ENCODE measurements at places on chromosomes 5 and 9.

GRCh38 chr9:89046832-89047231, 55.6 kb downstream of the S1PR3 start:
- no peak for DNase-seq

DNA sequence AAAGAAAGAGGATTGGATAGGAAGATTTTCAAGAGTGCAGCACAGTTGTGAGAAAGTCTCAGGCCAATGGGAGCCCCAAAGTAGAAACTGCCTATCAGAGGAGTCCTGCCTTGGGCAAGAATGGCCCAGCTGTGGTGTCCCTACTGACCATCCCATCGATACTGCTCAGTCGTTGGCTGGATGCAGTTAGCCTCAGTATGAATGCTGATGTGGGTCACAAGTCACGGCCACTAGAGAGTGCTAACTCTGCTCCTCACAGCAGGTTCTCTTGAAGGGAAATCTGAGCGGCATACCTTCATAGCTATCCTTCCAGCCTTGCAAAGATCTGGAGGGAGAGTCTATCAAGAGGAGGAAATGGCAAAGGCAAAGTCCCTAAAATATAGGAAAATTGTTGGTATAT, 11.6 kb upstream of the CETN3 start:
- no peak for DNase-seq

DNA sequence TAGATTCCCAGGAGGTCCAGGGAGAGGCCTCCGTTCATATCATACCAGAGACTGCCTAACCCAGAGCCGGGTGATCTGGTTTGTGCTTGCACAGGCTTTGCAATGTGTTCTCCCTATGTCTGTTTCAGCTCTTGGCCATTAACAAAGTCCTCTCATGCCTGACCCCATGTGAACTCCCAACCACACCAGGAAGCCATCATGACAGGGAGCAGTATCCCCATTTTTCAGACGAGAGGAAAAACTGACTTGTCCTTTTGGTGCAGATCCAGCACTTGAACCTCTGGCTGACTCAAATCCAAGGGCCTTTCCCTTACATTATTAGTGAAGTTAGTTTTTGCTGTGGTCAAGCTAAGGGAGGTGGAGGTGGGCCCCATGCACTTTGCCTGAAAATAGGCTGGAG, 58.4 kb downstream of the TEX10 start:
- no peak for DNase-seq

GRCh38 chr5:106171132-106171531, 1499.6 kb downstream of the EFNA5 start:
- no peak for DNase-seq

DNA sequence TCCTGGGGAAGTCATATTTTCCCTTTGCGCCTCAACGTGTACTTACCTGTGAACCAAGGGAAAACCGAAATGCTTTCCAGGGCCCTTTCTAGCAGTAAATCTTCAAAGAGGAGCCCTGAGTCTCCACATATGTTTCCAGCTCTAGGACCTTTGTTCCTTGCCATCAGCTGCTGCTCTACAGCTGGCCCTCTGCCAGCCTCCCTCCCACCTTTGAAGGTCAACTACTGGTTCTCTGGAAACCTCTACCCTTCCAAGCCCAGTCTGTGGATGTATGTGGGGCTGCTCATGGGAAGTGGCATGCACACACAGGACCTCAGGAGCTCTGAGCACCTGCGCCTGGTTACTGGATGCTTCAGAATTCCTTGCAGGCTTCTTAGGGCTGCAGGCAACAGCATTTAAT, 117.2 kb downstream of the PSD2 start:
- no peak for DNase-seq

DNA sequence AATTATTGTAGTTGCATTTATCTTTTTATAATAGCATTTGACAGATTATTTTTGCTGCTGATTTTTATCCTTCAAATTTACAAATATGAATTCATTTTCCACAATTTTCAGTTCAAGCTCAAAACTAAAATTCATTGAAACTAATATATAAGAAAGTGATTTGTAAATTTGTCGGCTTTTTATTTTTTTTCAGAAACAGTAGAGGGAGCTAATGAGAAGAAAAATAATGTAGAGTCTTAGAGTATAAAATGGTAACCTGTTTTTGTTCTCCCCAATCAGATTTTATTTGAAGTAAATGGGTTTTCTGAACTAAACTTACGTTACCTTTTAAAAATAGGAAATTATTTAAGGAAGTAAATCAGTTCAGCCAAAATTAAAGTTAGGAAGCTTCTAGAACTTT, 19.2 kb downstream of the PRRC1 start:
- no peak for DNase-seq

GRCh38 chr5:89421035-89421434, 538.1 kb upstream of the MEF2C start:
- no peak for DNase-seq

- DNase-seq = no peak
Observed at GRCh38 chr5:133928587-133929393, 39.6 kb downstream of the C5orf15 start.

GRCh38 chr5:88438006-88438405, 169.4 kb upstream of the TMEM161B start:
- no peak for DNase-seq

DNA sequence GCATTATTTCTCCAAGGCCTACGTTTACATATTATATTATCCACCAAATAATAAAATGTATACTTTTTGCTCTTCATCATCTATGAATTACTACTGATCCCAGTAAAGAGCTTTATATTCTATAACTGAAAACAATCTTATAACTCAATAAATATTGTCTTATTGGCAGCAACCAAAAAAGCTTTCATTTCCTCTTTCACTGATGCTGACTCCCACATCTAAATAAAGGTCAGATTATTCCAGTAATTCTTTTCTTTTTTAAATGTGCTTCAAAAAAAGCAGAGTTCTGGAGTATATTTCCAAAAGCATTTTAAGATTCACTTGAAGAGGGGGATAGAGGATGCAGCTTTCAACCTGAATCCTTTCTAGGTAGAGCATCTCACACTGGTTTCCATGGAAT, 75.3 kb upstream of the NR4A3 start:
- no peak for DNase-seq

GRCh38 chr9:136219276-136219675, 14.3 kb upstream of the LHX3 start:
- DNase-seq = no peak

All from activated T-helper 1 cell treated with Interleukin-2 at 50 U/mL for 16 hours (primary cell).